ENCODE measurements at places on chromosomes 7 and 10.

GRCh38 chr7:127064-127598 lies 65.2 kb upstream of the FAM20C start:
- no peak for DNase-seq

GRCh38 chr10:133180192-133180964 lies 20.4 kb downstream of the KNDC1 start:
- no peak for DNase-seq

- no peak for DNase-seq
Observed at GRCh38 chr10:128864554-128865295, 602.3 kb upstream of the MGMT start.

DNA sequence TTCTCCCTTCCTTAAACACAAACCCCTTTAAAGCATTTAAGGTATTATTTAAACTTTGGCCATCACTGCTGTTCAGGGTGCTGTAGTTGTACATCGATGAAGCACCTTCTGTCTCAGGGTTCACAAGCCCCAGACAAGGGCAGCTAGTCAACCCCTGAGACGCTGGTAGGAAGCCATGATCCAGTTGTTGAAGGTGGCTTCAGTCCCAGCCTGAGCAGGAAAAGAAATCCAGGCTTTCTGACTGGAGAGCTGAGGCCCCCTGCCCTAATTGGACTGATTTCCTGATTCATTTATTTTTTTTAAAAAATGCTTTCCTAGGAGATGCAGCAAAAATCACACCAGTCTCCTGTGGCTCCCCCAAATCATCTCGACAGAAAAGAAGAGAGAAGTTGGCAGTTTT lies 15.8 kb downstream of the CPA1 start:
- no peak for DNase-seq

- no peak for DNase-seq
Observed at GRCh38 chr7:1238450-1238882, 5.8 kb downstream of the UNCX start.

DNA sequence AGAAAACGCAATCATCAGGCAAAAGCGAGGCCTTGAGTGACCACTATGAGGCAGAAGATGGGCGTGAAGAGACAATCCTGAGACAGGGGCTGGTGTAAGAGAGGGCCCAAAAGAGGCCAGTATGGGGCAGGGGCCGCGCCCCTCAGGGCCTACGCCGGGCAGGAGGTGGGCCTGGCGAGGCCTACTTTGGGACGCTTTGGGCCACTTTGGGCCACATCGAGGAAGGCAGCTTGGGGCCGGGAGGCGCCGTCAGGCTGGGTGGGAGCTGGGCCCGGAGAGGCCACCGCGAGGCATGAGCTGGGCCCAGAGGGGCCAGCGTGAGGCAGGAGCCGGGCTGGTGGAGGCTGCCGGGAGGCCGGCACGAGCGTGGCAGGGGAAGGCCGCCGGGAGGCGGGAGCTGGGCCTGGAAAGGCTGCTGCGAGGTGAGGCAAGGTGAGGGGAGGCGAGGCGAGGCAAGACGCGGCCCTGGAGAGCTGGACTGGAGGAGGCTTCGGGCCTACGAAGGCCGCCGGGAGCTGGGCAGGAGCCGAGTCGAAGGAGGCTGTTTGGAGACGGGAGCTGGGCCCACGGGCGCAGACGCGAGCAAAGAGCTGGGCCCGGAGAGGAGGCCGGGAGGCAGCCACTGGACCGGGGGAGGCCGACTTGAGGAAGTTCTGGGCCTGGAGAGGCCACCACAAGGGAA lies 171.3 kb downstream of the TPST1 start:
- DNase-seq, result no peak

DNA sequence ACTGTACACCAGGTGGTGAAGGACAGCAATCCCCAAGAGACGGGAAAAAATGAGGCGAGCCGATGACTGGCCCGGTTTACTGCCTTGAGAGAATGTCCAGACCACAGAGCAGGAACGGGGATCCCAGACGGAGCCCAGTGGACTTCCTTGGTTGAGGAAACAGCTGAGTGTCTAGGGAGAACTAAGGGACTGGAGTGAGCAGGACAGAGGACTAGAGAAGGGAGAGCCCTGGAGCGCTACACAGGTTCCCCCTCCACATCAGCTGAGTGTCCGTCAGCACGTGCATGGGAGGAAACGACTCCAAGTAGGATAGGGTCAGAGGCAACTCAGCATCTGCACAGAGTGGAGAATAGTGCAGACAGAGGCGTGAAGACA lies 7.1 kb upstream of the WDR86 start:
- DNase-seq, result peak; percentile 35

- DNase-seq, result no peak
Observed at GRCh38 chr10:128386816-128387604, 260.8 kb upstream of the MKI67 start.

Measured in SK-N-DZ (cell line).